Aortic smooth muscle cell (primary cell): ENCODE measurements at places on chromosomes 1 and 21. TPM values are rescaled to one million over a fixed set of nuclear protein-coding genes. Genes with fewer than 3 reads are reported as not detected.

IGSF3 gene
- total RNA-seq, result 0.25 and 0.53 TPM in 2 replicates

ATP1A4 gene
- total RNA-seq, result not detected in 2 replicates

ARHGAP29 gene
- total RNA-seq, result 37.7 and 41.3 TPM in 2 replicates

MIGA1 gene
- total RNA-seq, result 11.9 and 14.3 TPM in 2 replicates

PAQR6 gene
- total RNA-seq, result 0.26 and 0.44 TPM in 2 replicates

PUSL1 gene
- total RNA-seq, result 11.4 and 16.8 TPM in 2 replicates

CNST gene
- 18.1 and 25.6 TPM in 2 replicates for total RNA-seq

ERICH3 gene
- not detected in 2 replicates for total RNA-seq
